ENCODE measurements at places on chromosomes 4 and X.

DNA sequence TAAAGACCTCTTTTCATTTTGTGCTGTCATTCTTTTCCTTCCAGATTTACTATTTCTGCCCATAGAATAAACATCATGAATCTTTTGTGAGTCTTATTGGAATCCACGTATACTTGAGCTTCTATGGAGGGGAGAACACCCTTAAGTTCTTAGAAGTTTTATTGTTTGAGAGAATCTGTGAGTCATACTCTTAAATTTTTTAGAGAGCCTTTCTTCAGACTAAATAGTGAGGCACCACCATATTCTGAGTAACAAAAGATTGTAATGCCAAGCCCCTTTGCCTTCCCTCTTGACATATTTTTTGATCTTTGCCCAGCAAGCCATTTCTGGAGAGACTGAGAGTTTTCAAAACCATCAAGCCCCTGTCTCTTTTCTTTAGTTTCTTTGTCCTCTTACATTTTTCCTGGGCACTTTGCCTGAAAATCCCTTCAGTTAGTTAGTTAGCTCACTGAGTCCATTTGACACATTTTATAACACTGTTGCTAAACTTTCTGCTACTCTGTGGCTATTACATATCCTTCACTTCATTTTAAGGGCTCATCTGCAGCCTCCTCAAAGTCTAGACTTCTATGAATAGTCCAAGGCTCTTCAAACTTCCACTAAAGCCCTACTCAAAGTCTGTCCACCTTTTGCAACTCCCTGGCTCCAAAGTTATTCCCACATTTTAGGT is 65.3 kb upstream of the NDUFC1 start:
- peak; percentile 11 for DNase-seq

GRCh38 chr4:131288441-131288840 is 1860.7 kb upstream of the PCDH10 start:
- DNase-seq = no peak

DNA sequence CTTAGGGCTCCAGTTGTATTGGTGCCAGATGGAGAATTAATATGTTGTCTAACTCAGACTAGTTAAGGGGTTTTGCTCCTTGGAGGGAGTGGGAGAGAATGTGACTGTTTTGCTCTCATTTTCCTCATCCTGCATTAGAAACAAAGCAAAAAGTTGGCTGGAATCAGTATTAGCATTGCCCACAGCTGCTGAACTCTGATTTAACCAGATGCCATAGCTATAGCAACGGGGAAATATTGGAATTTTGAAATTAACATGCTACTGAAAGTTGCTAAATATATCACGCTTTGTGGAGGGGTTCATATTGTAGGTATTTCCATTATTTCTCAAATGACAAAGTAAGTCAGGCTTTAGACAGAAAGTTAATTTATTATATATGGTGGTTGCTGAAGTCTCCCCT is 66.7 kb upstream of the EOLA2 start:
- no peak for DNase-seq

DNA sequence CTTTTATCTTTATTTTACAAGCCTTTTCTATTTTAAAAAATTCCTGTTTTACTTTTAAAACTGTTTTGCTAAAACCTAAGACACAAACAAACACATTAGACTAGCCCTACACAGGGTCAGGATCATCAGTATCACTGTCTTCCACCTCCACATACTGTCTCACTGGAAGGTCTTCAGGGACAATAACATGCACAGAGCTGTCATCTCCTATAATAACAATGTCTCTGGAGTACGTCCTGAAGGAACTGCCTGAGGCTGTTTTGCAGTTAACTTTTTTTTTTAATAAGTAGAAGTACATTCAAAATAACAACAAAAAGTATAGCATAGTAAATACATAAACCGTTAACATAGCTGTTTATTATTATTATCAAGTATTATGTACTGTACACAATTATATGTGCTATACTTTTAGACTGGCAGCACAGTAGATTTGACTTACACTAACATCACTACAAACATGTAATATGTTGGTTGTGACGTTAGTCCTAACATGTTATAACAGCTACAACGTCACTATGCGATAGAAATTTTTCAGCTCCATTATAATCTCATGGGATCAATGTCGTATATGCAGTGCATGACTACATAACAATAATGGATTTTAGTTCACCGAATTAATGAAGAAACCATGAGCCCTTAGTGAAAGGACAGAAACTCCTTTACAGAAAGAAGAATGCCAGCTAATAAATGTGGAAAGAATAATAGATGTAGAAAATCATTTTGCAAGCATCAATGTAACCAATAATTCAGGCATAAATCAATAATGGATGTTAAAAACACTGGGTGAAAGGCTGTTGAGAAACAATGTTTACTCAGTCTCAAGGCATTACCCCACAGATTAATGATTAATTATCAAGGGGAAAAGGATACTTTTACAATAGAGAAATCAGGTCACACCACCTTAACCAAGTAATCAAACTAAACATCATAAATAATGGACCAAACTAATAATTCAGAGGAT is 49.2 kb downstream of the FBXW7 start:
- DNase-seq = no peak

- DNase-seq = no peak
These were observed 106.4 kb downstream of the MMRN1 start for GRCh38 chr4:90001023-90001422.

GRCh38 chr4:108097990-108098553 is 70.7 kb downstream of the LEF1 start:
- DNase-seq = no peak

DNA sequence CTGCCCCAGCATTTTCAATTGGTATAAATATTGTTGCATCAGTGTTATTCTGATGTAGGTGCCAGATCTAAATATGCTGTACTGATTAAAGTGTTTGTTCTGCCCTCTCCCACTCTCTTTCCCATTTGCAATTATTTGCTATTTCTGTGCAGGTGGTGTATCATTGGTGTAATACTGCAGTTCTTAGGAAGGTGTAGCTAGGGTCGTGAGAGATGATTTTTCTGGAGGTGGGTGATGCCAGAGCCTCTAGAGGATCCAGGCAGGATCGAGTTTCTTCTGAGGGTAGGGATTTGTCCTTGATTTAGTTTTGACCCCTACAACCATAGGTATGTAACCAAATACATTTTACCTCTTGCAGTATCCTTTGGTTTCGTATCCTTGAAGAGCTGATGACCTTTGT is 1.9 kb downstream of the SMAD1 start:
- peak; percentile 3 for DNase-seq

DNA sequence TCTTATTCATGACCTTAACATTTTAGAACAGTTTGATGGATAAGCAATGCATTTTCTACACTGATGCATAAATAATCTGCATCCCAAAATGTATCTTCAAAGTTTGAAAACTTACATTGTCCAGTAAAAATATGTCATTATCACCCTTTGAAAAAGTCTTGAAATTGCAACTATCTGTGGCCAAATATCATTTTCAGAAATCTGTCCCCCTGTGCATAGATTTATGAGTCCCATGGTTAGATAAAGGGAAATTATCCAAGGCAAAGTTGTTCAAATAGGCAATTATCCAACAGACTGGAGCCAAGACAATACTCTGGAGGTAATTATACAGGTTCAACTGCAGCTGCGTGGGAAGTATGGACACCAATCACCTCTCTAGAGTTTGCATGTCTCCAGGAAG is 182.5 kb upstream of the INTU start:
- no peak for DNase-seq

DNA sequence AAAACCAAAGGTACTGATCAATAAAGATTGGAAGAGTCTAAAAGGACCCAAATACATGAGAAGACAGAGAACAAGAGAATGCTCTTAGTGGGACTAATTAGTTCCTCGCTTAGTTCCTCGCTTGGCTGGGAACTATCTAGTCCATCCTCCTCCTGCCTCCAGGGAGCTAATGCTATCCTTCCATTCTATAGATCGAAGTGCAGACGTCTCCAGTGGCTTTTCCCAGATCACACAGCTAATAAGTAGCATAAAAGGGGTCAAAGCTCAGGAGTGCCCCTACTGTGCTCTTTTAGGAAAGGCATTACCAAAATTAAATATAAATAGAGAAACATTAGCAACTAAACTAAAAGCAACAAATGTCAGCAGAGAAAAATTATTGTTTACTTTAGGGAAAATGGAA is 42.3 kb upstream of the PPARGC1A start:
- no peak for DNase-seq

- DNase-seq = peak; percentile 24
These were observed 16.0 kb upstream of the MXD4 start for GRCh38 chr4:2277956-2278355.

DNA sequence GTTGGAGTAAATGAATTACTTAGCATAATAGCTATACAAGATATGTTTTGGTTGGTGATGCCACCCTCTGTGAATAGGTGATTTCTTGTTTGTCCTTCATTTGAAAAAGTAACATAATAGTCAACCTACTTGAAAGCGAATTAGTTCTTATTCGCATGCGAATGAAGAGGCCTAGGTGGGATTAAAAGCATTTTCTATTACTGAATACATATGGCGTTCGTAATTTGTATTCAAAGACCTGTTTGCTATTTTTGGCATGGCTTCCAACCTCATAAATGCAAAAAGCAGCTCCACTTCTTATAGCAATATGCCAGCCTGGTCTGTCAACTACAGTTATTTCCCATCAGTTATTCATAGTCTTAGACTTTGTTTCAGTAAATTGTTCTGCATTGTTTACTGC is 261.3 kb downstream of the TENM3 start:
- no peak for DNase-seq

DNA sequence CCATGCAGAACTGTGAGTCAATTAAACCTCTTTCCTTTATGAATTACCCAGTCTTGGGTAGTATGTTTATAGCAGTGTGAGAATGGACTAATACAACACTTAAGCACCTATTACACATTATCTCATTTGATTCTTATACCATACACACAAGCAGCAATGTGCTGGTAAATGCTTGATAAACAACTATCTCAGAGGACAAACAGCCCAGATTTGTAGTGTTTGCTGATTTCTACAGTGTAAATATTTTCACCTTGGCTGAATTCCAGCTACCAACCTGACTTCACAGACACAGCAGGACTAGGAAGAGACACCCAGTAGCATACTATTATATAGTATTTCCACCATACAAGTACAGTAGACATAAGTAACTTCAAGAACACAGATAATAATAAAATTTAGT is 406.5 kb upstream of the CNKSR2 start:
- no peak for DNase-seq

- DNase-seq = no peak
These were observed 708.9 kb upstream of the HS3ST1 start for GRCh38 chr4:12137575-12137974.

DNA sequence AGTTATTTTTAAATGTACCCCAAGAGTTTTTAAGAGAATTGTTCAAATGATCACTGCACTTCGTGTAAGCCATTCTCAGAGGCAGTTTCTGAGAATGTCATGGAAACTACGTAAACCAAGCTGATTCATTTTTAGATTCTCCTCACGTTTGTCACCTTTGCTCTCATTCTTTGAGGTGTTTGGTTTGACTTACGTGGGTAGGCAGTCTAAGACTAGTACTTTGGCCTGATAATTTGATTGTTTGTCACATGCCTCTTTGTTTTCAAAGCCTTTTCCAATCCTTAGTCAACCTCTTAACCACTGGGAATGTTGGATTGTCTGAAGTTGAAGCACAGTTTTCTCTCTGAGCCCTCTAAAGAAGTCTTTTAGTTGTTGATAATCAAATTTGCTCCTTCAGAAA is 10.5 kb downstream of the SEPTIN11 start:
- DNase-seq = no peak

- DNase-seq = peak; percentile 32
These were observed 213.8 kb upstream of the LDB2 start for GRCh38 chr4:17112292-17112659.

- no peak for DNase-seq
These were observed 48.3 kb downstream of the ZAR1 start for GRCh38 chr4:48538358-48538757.

- DNase-seq = peak; percentile 78
These were observed 101.7 kb downstream of the CHIC2 start for GRCh38 chr4:53962516-53963225.

DNA sequence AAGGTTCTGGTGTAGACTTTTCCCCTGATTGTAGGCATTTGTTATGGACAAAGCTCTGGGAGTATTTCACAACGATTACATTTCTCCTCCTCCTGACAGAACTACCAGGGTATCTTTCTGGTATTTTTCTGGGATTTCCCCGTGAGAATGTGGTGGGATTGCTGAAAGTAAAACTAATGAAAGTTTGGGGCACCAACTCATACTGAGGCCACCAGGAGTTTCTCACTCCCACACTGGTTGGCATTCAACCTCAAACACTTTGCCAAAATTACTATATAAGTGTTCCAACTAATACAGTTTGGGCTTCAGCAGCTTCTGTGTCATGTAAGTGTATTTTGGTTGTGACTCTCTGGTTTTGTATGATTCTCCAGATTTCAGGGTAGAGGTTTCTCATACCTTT is 855.1 kb downstream of the GLUD2 start:
- DNase-seq = no peak

DNA sequence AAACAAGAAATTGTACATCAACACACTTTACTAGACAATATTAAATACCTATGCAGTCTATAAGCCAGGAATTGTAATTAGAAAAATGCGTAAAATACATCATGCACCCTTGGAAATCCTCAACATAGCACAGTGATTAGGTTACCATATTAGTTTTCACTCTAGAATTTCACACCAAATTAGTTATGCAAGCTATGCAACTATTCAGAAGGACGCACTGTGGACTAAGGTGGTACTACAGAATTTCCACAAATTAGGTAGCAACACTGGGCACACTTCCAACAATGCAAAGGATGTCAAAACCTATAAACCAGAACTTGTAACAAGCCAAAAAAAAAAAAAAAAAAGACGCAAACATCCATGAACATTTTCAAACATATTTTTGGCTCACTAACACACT is 71.1 kb upstream of the ZCCHC13 start:
- DNase-seq = peak; percentile 17

GRCh38 chr4:65600656-65601055 is 69.6 kb downstream of the EPHA5 start:
- no peak for DNase-seq

- no peak for DNase-seq
These were observed 1.3 kb downstream of the VMA21 start for GRCh38 chrX:151398346-151398745.

GRCh38 chrX:133177202-133177601 is 41.0 kb downstream of the TFDP3 start:
- DNase-seq = no peak

DNA sequence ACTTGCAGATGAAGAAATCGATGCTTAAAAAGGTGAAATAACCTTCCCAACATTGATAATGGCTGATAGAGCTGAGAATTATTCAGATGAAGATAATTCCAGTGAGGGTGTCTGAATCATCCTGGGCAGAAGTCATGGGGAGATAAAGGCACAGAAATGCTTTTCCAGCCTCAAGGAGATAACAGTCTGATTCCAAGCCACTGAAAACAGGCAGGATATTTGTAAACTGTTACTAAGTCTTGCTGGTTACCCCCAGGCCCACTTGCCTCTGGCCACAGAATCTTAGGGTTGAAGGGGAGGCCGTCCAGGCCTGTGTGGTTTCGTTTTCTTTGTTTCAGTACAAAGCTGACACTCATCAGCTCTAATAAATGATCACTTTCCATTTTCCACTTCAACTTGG is 158.5 kb downstream of the SH3KBP1 start:
- DNase-seq = no peak

DNA sequence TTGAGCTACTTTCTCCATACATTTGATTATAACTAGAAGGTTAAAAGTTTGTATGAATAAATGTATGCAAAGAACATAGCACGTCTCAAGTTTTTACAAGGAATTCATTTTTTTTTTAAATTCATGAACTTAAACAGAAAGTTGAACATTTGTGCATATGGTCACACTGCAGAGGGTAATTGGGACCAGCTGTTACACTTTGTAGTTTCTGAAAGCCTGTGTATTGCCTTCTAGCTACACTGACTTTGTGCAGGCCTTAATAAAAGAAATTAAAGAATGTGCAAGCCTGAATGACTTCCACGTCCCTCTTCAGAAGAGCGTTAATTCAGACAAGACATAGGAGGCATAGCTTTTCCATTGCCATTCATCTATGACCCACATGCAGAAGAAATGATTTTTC is 153.1 kb upstream of the PCDH18 start:
- DNase-seq = no peak

All from HT1080 (cell line).